ENCODE measurements at places on chromosomes 16 and 17. TPM values are rescaled to one million over a fixed set of nuclear protein-coding genes. Genes with fewer than 3 reads are reported as not detected.

DNA sequence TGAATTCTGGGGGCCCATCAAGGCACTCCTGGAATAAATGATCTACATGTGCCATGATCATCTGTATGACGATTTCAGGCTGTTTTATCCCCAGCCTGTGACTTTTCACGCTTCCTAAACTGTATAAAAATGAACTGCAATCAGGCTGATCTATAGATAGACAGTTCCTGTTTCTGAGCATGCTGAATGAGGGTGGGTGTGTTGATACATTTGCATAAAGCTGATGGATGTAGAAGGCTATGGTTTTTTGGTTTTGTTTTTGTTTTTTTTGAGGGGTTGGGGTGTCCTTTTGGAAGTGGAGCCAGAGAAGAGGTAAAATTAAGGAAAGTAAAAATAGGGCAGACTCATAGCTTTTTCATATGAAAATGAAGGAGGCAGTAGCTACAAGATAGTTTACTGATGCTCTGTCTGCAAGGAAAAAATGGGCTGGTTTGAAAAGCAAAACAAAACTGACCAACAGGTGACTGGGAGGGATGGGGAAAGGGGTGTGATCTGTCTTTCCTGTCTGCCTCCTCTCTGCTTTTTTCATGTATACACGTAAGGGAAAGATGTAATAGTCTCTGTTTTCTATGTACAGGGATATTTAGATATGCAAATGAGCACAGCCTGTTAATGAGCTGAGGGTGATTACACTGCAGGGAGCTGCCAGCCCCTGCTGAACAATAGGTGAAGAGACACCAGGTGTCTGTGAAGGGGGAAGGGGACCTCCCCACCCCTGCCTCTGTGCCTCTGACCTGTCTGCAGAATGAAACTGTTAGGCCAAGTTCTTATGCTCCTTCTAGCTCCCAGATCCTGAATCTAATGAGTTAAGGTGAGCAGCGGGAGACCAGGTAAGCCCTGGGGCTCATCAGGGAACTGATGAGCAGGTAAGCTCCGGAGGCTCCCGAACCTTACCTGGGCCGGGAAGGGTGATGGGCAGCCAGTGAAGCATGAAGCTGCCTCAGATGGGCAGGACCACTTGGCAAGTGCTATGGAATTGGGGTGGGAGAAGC, 46.6 kb upstream of the LYRM9 start:
- DNase-seq: no peak

GRCh38 chr17:74185571-74186185, 17.8 kb upstream of the RPL38 start:
- DNase-seq: no peak

DNA sequence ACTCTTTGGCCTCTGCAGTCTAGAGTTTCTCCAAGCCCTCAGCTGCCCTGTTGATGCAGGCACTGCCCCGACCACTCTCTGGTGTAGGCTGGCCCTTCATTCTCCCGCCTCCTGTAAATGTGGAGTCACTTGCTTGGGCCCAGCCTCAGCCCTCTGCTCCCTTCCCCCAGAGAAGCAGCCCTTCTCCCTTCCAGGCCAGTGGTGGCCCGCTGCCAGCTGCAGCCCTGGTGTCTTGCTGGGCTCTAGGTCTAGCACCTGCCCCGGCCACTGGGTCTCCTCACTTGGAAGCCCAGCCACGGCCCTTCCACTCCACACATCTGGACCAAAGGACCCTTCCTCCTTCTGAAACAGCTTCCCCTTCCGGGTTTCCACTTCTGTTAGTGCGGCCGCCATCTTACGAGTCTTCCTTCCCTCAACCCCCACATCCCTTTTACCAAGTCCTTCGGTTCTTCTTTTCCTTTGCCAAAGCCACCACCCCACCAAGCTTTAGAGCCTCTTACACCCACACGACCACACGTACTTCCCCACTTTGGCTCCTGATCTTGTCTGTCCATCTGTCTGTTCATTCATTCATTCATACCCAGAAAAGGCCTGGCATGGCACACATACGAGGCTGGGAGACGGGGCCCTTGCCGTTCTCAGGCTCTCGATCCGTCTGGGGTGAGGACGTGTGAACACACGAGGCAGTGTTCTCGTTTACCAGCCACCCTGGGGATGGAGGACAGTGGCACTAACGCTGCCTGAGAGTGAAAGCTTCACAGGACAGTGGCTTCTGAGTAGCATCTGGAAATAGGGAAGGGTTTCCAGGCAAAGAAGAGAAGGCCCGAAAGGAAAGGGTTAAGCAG, 68.0 kb downstream of the ABR start:
- no peak for DNase-seq

GRCh38 chr17:40509626-40510327, 8.4 kb upstream of the TNS4 start:
- no peak for DNase-seq

DNA sequence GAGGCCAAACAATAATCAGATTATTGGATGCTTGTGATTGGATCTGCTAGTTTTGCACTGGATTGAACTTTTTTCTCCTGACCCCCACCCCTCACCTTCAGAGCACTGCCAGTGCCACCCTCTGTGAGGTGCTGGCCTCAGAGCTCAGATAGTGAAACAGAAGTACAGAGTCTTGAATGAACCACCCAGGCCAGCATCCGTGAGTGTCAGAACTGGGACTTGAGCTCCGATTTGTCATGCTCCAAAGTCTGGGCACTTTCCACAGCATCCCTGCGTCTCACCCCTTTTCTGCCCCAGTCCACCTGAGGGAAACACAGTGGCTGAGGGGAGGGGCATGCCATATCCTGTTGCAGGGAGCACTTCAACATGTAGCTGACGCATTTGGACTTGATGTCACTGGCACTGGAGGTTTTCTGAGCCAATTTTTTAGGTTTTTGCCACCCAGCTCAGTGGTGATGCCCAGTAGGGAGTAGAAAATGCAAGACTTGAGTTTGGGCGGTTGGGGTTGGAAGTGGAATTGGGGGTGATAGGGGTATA, 47.3 kb downstream of the SMPD3 start:
- no peak for DNase-seq

DNA sequence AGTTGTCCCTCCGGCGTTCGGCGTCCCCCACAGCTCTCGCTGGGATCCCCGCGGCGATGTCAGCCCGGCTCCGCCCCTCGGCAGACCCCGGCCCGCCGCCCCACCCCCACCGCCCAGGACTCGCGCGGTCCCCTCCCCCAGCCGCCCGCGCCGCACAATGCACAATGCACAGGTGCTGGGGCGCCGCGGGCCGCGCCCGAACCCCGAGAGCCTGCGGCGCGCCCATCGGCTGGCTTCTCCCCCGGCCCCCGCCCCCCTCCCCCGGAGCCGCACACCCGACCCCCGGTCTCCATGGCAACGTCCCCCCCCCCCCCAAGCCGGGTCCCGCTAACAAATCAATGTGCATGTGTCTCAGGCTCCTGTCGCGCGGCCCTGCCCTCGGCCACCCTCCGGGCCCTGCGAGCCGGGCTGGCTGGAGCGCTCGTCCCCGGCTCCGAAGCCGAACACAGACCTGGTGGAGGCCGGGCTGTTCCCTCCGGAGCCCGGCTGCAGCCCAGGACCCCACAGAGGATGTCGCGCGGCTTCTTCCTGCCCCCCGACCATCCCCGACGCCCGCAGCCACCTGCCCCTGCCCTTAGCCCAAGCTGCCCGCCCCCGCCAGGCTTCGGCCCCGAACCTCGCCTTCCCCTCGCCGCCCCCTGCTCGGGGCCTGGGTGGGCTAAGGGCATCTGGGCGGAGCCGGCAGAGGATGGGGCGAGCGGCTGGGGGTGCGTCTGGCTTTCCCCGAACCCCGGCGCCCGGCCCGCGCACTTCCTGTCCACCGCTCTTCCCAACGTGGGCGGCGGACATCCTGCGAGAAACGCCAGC, 818 bp upstream of the CBX8 start:
- peak; percentile 70 for DNase-seq

- DNase-seq: no peak
These were observed 6.8 kb downstream of the ERN1 start for GRCh38 chr17:64123114-64123513.

GRCh38 chr17:56913867-56914580, at the start of gene TRIM25:
Gene TRIM25, minus strand, starts transcription at chr17:56914049. Its CDS starts 61 bp downstream, at chr17:56913988.
- peak; percentile 71 for DNase-seq

- no peak for DNase-seq
These were observed 24.6 kb downstream of the COG7 start for GRCh38 chr16:23428351-23428750.

DNA sequence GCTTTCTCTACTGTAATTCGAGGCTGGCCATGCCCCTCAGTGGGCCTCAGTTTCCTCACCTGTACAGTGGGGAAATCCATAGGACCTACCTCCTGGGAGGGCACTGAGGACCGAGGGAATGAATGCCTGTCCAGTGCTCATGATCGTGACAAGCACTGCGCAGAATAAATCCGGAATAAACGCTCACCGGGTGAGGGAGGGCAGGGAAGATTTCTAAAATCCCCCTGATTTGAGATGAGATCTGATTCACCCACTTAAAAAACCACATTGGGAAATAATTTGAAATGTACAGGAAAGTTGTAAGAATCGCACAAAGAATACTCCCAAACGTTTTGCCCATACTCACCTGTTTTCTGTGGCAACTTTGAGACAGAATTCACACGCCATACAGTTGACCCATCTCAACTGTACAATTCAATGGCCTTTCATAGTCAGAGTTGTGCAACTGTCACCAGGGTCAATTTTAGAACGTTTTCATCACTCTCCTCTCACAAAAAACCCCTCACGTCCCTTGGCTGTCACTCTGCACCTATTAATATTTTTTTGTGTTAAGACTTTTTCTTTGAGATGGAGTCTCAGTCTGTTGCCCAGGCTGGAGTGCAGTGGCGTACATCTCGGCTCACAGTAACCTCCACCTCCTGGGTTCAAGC, 49.8 kb downstream of the IRF8 start:
- DNase-seq: no peak

DNA sequence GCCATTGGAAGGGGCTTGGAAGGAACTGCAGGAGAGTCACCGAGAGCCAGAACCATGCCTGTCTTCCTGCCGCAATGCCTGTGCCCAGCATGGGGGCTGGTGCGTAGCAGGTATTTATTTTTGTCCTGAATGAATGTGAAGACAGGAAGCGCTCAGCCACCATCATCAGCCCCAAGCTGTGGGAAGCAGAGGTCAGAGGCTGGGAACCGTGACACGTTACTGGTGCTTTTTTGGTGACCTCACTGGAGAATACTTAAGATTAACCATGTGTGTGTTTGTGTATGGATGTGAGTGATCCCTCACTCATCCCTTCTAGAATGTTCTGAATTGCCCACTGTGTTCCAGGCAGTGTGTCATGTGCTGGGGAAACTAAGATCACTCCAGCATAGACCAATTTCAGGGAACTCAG, 343.8 kb downstream of the SNX29 start:
- no peak for DNase-seq

- no peak for DNase-seq
These were observed 70.0 kb upstream of the NKD1 start for GRCh38 chr16:50478075-50478772.

GRCh38 chr16:28098171-28098958, 34.9 kb upstream of the GSG1L start:
- peak; percentile 6 for DNase-seq

GRCh38 chr16:76226011-76226410, 51.2 kb upstream of the CNTNAP4 start:
- DNase-seq: no peak

SDK2 gene
- total RNA-seq: 12.3 TPM

CCL18 gene
- not detected for total RNA-seq

APOH gene
- total RNA-seq: not detected

CPD gene
- 29.8 TPM for total RNA-seq

ANKRD40 gene
- total RNA-seq: 40.8 TPM

TEX14 gene
- total RNA-seq: 0.20 TPM

PYY gene
- not detected for total RNA-seq
